Foreskin melanocyte (primary cell): ENCODE measurements at places on chromosomes 1 and 21.

DNA sequence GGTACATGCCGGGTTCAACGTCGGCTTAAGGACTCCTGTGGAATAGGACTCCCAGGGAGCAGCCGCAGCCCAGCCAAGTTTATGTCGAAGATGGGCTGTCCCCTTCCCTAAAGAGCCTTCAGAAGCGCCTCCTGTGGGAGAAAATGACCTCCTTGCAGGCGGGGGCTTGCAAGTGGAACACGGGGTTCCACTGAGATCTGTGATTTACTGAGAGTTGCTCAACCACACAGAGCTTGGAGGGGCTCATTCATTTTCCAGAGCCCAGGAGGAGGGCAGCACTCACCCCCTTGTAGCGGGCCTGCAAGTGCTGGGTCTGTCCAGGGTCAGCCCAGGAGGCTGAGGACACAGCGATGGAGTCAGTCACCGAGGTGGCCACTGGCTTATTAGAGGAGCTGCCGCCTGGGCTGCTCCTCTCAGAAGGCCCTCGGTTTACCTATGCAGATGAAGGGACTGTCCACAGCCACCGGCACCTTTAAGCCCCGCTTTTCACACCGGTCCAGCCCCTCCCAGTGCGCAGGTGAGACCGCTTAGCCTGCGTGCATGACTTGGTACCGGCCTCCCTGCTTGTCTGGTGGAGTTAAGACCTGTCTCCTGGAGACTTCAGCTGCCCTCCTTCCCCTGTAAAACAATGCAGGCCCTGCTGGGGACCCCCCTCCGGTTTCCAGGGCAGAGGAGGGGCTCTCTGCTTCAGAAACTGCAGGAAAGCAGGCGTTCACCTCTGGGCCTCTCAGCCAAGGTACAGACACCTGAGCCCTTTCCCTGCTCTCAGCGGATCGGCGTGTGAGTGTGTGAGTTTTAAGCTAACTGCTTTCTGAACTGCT, 57.5 kb downstream of the ATP5PO start:
- no peak for DNase-seq

DNA sequence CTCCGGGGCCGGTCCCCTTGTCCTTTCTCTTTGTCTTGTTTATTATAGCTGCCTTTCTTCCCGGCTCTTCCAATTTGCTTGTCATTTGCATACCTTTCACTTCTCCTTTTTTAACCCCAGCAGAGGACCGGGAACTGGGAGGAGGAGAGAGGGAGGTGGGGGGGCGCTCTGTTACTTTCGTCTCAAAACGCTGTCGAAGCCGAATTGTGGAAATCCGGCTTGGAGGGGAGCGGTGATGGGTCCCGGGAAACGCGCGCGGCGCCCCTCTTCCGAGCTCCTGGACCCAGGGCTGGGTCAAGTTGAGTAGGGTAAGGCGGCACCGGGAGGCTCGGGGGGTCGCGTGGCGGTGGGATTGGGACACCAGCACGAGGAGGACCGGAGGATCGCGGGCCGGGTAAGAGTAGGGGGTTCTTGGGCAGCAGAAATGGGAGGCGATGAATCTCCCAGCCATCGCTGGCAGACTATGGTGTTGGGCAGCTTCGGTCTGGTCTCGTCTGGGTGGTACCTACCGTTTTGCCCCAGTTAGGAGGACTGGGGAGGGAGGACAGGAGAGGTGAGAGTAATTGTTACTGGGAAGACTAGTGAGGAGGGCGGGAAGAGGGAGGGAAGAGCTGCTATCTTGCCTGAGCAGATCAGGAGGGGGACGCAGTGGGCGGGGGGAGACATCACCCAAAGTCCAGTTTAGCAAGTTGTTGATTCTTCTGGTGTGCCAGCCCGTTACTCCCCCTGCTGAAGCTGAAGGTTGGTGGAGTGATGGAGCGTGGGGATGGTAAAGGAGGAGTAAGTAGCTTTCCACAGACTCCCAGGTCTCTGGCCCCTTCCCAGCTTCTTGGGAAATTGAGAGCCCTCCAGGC, 1.5 kb downstream of the PROX1 start:
- no peak for DNase-seq

DNA sequence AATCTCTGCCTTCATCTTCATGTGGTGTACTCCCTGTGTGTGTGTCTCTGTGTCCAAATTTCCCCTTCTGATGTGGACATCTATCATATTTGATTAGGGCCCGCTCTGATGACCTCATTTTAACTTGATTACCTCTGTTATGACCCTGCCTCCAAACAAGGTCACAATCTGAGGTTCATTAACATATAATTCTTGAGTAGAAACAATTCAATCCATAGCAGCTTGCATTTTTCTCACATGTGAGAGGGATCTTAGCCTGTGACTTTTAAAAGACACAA, 130.9 kb upstream of the RAB4A start:
- DNase-seq, result no peak

GRCh38 chr1:156225677-156226014, 12.8 kb downstream of the PMF1 start:
- no peak for DNase-seq

GRCh38 chr21:41786509-41786987, 19.7 kb upstream of the RIPK4 start:
- peak; percentile 86 for DNase-seq

- no peak for DNase-seq
Measured at GRCh38 chr1:3497521-3497920, 43.1 kb downstream of the ARHGEF16 start.

DNA sequence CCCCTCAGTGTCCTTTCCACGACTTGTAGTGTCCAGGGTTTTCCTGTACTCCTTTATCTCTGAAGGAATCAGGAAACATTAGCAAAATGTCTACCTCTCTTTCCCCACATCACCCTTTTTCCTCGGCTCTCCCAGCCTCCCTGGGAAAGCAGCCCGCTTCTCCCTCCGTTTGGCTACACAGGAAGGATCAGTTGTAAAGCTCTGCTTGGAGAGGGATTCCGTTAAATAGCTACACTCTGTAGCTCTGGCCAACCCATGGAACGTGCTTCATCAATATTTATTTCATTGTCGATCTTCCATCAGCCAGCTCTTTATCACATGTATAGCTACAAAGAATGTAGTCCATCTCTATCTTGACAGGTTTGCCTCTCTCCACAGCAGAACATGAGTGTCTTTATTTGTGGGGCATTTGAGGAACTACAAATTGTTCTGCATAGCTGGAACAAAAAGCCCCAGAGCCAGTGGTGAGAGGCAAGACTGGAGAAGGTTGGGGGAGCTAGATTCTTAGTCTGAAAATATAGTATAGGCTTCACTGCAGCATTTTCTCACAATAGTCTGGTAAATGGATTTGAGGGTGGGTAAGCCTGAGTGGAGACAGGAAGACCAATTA, 191.8 kb downstream of the SLC35F3 start:
- DNase-seq, result no peak

- no peak for DNase-seq
Measured at GRCh38 chr1:151832318-151832980, 847 bp upstream of the RORC start.

- no peak for DNase-seq
Measured at GRCh38 chr1:16150508-16150907, 5.4 kb downstream of the EPHA2 start.

- no peak for DNase-seq
Measured at GRCh38 chr1:212635141-212635631, 26.6 kb downstream of the ATF3 start.

DNA sequence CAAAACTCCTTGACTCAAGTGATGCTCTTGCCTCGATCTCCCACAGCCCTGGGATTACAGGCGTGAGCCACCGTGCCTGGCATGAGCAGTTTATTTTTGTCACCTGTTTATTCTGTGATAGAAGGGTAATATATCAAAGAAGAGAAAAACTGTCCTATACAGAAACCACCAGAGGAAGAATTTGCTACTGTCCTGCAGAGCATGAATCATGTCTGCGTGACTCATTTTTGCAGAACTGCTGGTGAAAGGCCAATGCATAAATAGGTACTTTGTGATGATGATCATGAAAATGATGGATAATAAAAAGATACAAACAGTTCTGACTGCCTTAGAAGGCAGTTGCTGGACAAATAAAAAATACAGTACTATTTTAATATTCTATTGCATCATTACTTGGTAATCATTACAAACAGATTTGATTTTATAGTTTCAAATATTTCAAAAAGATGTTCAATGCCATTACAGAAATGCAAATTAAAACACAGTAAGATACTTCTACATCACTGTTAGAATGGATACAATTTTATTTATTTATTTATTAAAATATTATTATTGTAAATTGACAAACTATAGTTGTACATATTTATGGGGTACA, 26.5 kb downstream of the RIPPLY3 start:
- DNase-seq, result peak; percentile 82

- no peak for DNase-seq
Measured at GRCh38 chr1:202251424-202252256, 58.0 kb downstream of the LGR6 start.

- no peak for DNase-seq
Measured at GRCh38 chr1:64811131-64811530, 66.3 kb downstream of the RAVER2 start.

DNA sequence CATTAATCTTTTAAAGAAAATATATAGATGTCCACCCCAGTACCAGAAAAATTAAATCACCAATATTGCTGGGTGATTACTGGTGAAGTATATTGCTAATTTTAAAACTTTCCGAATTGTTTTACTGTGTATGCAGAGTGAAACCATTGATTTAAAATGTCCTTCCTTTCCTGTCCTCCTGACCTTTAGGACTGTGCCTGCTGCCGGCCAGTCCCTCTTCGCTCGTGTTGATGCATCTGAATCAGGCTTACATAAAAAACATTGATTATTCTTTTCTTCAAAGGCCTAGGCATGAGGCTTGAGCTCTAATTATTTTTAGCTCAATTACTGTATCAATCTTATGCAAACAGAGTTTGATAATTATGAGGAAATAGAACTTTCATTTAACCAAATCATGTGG, 1128.1 kb downstream of the BRINP3 start:
- no peak for DNase-seq

GRCh38 chr1:23964790-23965740, 5.4 kb downstream of the PNRC2 start:
- DNase-seq, result no peak

DNA sequence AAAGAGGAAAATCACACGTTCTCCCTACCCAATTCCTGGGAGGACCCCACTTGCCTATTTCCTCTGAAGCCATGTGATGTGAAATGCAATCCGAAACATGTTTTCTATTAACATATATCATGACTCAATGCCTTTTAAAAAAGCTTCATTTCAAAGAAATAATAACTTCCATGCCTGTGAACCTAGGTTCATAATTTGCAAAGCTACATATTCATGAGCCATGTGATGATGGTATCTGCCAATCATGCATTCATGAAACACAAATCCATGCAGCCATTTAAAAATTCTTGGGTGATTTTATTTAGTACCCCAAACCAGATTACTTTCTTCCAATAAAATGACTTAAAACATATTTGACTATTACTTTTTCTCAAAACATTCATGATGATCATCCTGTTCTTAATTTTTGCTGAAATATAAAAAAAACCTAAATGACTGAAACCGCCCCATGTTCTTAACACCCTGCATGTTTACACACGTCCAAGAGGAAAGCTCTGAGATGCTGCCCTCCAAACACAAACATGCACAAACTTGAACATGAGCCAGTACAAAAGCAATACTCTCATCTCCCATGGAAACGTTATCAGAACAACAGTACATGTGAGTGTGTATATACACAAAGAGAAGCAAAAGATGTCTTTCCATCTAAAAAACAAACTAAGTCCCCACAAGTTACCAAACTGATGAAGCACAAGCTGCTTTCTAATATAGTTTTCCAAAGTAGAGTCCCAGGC, 140.1 kb downstream of the TGFBR3 start:
- no peak for DNase-seq

- DNase-seq, result no peak
Measured at GRCh38 chr21:35801391-35801790, 258.9 kb downstream of the SETD4 start.

DNA sequence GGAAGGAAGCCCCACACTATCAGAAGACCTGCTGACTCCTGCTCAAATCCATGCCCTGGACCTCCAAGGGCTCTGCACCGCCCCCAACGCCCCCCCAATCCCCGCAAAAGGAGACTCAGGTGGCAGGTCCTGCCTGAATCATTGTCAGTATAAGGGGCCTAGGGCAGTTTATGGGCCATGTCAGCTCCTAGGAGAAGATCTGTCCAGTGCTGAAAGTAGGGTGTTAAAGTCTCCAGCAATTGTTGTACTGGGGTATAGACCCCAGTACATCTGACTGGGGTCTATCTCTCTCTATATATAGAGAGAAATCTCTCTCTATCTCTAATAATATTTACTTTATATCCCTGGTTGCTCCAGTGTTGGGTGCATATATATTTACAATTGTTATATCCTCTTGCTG, 12.1 kb upstream of the OLIG2 start:
- no peak for DNase-seq

- peak; percentile 11 for DNase-seq
Measured at GRCh38 chr1:74767490-74767889, 34.5 kb downstream of the TYW3 start.

GRCh38 chr1:118032883-118033282, 103.3 kb downstream of the WDR3 start:
- no peak for DNase-seq

DNA sequence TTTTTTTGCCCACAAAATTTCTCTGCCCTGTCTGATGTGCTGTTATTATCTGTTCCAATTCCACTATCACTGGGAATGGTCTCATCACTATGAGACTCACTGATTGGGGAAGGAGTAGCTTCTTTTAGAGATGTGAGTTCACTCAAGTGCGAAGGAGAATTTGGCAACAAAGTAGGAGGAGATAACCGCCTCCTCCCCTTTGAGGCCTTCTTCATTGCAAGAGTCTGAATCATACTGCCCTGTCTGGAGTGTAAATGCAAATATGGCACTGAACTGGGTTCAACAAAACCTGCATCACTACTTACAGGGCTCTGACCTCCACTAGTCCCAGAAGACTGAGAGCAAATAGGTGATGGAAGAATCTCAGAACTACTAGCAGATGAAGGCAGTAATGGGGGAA, 83.4 kb downstream of the ASH1L start:
- DNase-seq, result no peak

GRCh38 chr1:240337781-240338180, 246.1 kb downstream of the FMN2 start:
- DNase-seq, result peak; percentile 89

- no peak for DNase-seq
Measured at GRCh38 chr1:104295511-104295910, 545.8 kb downstream of the AMY1C start.

DNA sequence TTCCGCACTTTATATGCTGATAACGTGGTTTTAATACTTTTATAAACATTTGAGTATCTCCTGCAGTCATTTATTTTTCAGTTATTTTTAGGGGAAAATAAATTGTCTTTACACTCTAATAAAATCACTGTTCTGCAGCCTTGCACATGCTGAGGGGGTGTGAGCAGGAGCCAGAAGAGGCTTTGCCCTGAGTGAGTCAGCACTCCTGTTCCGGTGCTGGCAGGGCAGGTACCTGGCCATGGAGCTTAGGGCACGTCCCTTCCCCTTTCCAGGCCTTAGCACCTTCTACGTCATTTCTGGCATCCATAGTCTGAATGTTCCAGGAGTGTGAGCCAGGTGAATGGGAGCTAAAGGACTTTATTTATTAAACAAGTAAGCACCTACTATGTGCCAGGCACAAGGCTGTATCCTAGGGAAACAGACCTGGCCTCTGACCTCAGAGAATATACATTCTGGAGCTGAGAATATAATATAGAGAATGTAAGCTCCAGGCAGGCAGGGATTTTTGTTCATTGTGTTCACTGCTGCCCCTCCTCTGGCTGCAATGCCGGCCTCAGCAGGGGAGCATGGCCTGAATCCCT, 402.9 kb downstream of the PTPRU start:
- no peak for DNase-seq

- no peak for DNase-seq
Measured at GRCh38 chr1:205340676-205341075, 16.0 kb downstream of the KLHDC8A start.

- DNase-seq, result peak; percentile 64
Measured at GRCh38 chr1:160375788-160376524, 9.1 kb downstream of the NHLH1 start.
